SHP77 treated with DMSO at 0.1 percent for 48 hours (cell line): ENCODE measurements at places on chromosomes 16 and 17.

GRCh38 chr17:48611213-48611612 is 396 bp upstream of the HOXB7 start:
- peak; percentile 40 for DNase-seq

GRCh38 chr16:74743668-74744299 is 30.8 kb downstream of the FA2H start:
- peak; percentile 79 for DNase-seq

- peak; percentile 60 for DNase-seq
Measured at GRCh38 chr16:21301168-21301894, 23.2 kb upstream of the CRYM start.

GRCh38 chr16:26645614-26646013 is 421.1 kb upstream of the C16orf82 start:
- no peak for DNase-seq

- peak; percentile 53 for DNase-seq
Measured at GRCh38 chr17:76497979-76498875, 3.0 kb downstream of the RHBDF2 start.

- no peak for DNase-seq
Measured at GRCh38 chr17:58691701-58692238, at the start of gene TEX14. TEX14 (minus strand) TSS chr17:58692045; CDS start chr17:58652001, 40,044 bp downstream.

DNA sequence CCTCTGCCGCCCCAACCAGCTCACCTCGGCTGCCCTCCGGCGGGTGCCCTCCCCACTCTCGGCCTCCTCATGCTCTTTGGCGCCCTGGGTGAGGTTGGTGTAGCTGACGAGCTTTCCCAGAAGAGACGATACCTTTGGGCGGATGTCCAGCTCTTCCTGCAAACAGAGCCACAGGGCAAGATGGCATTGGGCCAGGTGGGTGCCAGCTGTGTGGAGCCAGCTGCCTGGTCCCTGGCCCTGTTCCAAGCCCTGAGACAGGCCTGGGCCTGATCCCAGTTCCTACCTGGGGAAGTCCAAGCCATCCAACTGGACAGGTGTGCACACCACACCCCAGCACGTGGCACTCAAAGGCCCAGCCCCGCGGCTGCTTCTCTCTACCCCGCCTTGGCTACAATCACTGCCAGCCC is 6.9 kb downstream of the SLC12A4 start:
- peak; percentile 86 for DNase-seq

DNA sequence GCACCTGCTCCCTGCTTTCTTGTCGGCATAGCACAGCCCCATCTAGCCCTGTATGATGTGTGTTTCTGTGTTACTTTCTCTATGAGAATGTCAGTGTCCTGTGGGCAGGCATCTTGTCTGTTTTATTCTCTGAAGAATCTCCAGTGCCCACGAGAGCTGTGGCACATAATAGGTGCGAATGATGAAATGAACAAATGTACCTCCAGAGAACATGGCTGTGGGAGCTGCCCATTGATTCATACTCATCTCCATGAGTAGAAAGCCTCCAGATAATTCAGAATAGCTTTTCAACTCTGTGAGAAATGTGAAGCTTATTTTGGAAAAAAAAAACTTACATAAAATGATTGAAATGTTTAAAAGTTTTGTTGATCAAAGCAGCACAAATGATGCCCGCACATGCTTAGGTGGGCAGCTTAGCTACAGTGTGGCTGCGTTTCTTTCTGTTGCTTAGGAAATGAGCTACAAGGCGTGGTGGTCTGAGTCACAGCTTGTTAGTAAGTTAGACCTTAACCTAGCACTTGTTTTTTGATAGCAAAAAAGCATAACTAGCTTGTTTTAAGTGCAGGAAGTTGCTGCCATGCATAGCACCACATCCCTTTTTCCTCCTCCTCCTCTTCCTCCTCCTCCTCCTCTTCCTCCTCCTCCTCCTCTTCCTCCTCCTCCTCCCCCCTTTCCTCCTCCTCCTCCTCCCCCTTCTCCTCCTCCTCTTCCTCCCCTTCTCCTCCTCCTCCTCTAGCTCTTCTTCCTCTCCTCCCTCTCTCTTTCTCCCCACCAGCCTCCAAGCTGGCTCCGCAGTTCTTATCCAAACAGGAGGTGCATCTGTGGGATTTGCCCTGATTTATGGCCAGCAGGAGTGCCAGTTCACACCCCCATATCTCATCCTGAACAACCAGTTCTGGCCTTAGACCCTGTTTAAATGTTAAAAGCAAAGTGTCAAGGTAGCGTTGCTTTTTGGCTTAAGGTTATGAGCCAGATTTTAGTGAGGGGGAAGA is 221.5 kb downstream of the IRF8 start:
- no peak for DNase-seq

DNA sequence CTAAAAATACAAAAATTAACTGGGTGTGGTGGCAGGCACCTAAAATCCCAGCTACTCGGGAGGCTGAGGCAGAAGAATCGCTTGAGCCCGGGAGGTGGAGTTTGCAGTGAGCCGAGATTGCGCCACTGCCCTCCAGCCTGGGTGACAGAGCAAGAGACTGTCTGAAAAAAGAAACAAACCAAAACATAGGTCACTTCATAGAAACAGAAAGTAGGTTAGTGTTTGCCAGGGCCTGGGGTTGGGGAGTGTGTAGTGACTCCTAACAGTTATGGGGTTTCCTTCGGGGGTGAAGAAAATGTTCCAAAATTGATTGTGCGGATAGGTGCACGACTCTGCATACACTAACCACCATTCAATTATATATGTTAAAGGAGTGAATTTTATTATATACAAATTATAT is 59.2 kb downstream of the ATP2C2 start:
- DNase-seq = no peak

GRCh38 chr16:88784074-88784855 is 755 bp downstream of the PIEZO1 start:
- DNase-seq = no peak

GRCh38 chr16:12081048-12081404 is 104.5 kb downstream of the SNX29 start:
- no peak for DNase-seq

DNA sequence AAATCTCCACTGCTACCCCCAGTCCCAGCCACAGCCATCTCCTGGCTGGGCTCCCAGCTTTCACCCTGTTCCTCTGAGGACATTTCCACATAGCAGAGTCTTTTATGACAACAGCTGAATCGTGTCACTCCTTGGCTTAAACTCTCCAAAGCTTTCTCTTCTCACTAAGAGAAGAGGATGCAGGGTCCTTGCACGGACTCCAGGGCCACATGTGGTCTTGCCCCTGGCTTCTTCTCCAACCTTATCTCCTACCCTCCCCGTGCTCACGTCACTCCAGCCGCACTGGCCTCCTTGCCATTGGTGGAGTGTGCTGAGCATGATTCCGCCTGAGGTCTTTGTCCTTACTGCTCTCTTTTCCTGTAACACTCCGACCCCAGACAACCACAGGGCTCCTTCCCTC is 39.9 kb upstream of the CCDC182 start:
- no peak for DNase-seq

DNA sequence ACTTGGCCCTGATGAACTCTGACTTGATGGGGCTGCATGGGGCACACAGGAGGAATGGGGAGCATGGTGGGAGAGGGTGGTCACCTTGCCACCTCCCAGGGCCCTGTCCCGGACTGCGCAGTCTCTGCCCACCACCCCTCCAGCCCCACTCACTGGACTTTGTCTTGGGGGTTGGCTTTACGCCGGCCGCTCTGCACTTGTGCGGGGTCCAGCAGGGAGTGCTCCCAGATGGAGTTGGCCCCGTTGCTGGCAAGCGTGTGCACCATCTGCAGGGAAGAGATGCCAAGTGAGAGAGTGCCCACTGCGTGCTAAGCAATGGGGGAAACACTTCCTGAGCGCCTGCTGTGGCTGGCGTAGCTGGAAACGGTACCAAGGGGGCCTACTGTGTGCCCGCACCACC is 6.7 kb downstream of the GIT1 start:
- DNase-seq = no peak

GRCh38 chr16:23146877-23147601 is 2.2 kb downstream of the USP31 start:
- no peak for DNase-seq

GRCh38 chr16:85515830-85516397 is 97.2 kb upstream of the GSE1 start:
- no peak for DNase-seq

DNA sequence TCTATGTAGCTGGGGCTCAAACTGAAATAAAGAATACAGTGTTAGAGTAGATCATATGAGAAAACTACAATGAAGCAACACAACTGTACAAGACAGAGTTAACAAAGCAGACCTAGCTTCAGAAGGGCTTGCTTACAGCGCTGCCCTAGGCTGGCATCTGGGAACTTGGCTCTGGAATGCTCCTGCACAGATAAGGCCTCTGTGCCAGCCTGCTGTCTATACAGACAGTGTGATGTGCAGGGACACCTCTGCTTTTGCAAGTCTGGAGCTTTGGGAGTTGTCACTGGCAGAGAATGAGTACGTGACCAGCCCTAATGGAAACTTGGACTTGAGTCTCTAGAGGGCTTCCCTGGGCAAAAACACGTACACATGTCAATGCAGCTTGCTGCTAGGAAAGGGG is 32.1 kb upstream of the SLC38A8 start:
- no peak for DNase-seq

DNA sequence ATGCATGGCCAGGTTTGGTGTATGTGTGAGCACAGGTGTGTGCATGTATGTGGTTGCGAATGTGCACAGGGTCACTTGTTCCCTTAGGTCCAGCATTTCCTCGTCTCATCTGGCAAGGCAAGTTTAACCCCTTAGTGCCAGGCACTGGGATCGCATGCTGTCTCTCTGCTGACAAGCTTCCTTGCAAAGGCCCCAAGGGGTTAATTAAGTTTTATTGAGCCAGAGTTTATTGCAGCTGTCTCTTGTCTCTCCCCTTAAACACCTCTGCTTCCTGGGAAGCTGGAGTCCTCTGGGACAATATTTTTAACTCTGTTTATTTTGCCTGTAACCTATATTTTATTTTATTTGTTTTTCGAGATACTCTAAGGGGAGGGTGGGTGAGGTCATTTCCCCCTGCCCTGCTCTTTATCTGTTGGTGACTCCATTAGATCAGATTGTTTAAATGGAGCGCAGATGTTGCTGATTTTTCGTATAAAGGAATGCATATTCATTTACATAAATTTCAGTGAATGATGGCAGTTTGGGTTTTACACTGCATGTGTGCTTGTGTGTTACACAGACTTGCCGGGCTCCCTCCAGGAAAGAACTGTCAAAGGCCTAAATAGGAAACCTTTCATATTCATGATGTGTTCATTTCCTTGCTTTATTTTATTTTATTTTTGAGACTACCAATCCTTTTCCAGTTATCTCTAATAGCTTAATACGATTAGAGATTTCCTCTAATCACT is 99.7 kb downstream of the CBLN1 start:
- peak; percentile 10 for DNase-seq

- no peak for DNase-seq
Measured at GRCh38 chr16:88665148-88665547, 2.3 kb upstream of the MVD start.
